ENCODE measurements at places on chromosomes 11 and 22. TPM values are rescaled to one million over a fixed set of nuclear protein-coding genes. Genes with fewer than 3 reads are reported as not detected.

Gene MMP1
- total RNA-seq = not detected

Gene C11orf42
- total RNA-seq = not detected

Gene KIAA0930
- 32.6 TPM for total RNA-seq

Gene TEX54
- total RNA-seq = not detected

Gene IFITM5
- not detected for total RNA-seq

Gene SCUBE2
- not detected for total RNA-seq

Gene IRAG1
- total RNA-seq = 0.50 TPM

Gene CAPRIN1
- 137 TPM for total RNA-seq

Gene RAG2
- total RNA-seq = not detected

Gene RAC2
- total RNA-seq = 647 TPM

Gene ACR
- not detected for total RNA-seq

Gene RSF1
- total RNA-seq = 110 TPM

Gene KLHDC7B
- 6.9 TPM for total RNA-seq

Gene PLET1
- total RNA-seq = not detected

Gene MYOD1
- total RNA-seq = not detected

Gene WBP2NL
- 3.6 TPM for total RNA-seq

Gene NNMT
- 2.0 TPM for total RNA-seq

Gene SEC14L2
- 0.71 TPM for total RNA-seq

Data from natural killer cell (primary cell).